ENCODE measurements at places on chromosomes 7 and 10. TPM values are rescaled to one million over a fixed set of nuclear protein-coding genes. Genes with fewer than 3 reads are reported as not detected.

The ADRB1 gene
- 0.37 TPM for total RNA-seq

The PCLO gene
- 3.8 TPM for total RNA-seq

The MRPS33 gene
- total RNA-seq: 67.7 TPM

The CCDC172 gene
- total RNA-seq: not detected

The LGI1 gene
- not detected for total RNA-seq

The VAX1 gene
- total RNA-seq: not detected

The TMEM130 gene
- not detected for total RNA-seq

The FGL2 gene
- under 0.01 TPM for total RNA-seq

The NPC1L1 gene
- not detected for total RNA-seq

- DNase-seq: peak; percentile 85
Measured at GRCh38 chr7:129845972-129846327, 106.8 kb downstream of the UBE2H start.

GRCh38 chr7:101271021-101271420, 26.1 kb upstream of the FIS1 start:
- no peak for DNase-seq

DNA sequence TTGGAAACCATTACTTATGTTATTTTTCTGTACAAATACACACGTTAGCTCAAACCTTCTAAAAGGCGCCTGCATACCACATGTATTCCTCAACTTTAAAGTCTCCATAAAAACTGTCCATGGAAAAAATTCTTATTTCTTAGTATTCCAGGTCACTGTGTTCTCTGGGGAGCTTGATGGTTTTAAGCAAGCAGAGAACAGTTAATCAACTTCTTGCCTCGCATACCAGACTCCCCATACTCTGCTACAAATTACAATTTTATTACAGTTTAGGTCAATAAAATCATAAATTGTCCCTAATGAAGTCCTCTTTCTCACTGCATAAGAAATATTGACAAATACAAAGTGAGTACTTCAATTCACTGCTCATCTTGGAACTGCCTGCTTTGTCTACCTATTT, 77.0 kb upstream of the GPR22 start:
- no peak for DNase-seq

DNA sequence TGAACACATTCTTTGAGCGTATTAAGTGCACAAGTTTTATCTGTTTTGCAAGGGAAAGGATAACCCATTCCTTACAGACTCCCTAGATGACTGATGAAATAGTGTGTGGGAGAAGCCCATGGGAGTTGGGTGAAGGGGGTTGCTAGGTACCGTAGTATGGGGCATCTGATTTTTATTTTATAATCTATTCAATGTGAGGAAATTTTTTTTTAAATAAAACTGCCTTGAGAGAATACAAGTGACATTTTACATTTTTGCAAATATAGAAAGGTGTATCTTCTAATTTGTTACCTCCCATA, 1.4 kb downstream of the BTAF1 start:
- no peak for DNase-seq

DNA sequence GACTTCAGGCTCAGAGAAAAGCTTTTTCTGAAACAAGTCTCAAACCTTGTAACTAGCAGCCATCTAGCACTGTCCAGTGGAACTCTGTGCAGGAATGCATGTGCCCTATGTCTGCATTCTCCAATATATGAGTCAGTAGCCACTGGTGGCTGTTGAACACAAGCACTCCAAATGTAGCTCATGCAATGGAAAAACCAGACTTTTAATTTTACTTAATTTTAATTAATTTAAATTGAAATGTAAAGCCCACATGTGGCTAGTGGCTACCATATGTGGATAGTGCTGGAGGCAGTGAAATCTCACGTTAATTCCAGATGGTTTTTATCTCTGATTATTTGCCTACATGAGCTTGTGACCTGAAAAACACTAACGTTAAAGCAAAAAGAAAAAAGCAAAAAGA, 225.1 kb downstream of the GATA3 start:
- DNase-seq: peak; percentile 63

DNA sequence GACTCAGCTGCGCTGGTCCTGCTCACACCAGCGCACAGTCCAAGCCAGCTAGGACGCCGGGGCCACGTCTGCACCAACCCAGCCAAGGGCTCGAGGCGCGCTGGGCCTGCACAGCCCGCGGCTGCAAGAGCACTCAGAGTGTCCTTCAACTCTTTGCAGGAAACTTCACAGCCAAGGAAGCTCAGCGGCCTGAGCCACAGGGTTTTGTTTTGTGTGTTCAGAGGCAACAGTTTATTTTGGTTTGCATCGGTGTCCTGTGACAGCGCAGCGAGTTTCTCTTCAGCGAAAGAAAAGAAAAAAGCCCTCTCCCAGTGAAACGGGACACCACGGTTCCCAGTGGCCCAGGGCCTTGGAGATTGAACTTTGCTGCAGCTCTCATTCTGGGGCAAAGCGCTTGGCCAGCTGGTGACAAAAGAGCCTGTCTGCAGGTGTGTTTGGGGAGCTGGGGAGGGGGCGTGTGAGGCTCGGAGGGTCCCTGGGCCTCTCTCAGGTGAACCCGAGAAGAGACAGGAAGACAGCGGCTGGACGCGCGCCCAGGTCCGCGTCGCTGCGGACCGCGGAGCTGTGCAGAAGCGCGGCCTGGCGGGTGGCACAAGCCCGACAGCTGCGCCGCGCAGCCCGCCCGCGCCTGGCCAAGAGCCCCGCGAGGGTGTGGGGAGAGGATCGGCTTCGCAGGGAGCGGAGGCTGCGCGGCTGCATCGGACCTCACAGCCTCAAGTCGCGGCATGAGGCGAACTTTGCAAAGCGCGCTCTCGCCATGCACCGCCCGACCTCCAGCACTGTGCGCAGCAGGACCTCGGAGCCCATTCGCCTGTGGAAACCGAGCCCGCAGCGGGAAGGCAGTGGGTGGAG, 922 bp downstream of the CXCL12 start:
- peak; percentile 21 for DNase-seq

GRCh38 chr10:2616215-2616614, 451.1 kb upstream of the PFKP start:
- DNase-seq: no peak

GRCh38 chr10:24363070-24363469, 154.1 kb downstream of the KIAA1217 start:
- DNase-seq: peak; percentile 68

DNA sequence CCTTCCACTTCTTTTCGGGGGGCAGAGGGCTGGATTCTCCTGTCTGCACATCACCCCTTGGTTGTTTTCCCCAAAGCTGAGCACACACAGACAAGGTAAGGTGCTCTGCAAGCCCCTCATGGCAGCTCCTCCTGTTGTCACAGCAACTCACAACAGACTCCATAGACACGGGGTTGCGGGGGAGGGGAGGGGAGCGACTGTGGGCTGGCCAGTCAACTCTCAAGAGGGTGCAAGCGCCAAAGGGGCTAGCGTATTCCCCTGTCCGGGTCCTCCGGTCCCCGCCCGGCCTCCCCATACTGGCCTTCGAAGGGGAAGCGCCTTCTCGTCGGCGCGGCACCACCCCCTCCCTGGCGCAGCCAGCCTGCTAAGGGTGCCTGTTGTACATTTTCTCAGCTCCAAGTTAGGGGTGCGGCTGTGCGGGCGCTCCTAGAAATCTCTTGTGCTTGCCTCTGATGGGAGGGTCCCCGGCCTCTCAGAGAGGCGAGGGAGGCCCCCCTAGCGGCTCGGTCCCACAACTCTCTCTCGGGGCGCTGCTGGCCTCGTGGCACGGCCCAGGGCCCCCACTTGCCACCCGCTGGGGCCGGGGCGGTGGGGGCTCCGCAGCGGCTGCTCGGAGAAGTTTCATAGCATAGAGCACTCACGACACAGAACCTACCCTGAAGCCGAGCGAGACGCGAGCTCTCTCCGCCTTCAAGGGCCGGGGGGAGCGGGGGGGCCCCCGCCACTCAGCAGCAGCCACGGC, 498 bp downstream of the RHOBTB1 start:
- DNase-seq: peak; percentile 35

GRCh38 chr10:111273635-111274034, 196.8 kb downstream of the ADRA2A start:
- no peak for DNase-seq

GRCh38 chr7:109844362-109844761, 1246.6 kb upstream of the LRRN3 start:
- no peak for DNase-seq

- no peak for DNase-seq
Measured at GRCh38 chr7:121459148-121459547, 63.0 kb upstream of the FAM3C start.

DNA sequence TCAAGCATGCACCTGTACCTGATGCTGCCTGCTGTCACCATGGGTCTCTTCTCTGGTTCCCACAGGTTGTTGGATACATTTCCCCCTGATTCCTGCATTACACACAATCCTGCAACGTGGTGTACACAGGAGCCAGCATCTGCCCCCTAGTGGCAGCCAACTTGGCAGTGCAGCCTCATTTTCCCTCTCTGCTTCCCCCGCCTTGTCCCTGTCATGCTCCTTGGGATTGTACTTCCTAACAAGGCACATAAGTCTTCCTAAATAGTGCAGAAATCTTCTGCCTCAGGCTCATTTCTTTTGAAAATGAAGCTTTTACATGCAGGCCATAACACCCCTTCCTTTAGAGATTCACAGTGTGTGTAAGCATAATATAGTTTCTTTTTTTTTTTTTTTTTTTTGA, 387.5 kb downstream of the CCSER2 start:
- DNase-seq: peak; percentile 26

DNA sequence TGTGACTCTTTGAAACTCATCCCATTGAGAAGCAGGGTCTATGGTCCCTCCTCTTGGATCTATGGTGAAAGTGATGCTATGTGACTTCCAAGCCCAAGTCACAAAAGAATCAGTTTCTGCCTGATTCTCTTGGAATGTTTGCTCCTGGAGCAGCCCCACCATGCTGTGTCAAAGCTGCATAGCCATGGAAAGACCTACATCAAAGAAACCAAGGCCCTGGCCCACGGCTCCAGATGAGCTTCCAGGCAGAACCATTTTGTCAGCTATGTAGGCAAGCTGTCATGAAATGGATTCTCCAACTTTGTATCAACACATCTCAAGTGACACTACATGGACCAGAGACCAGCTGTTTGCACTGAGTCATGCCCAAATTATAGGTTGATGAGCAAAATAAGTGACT, 77.0 kb downstream of the AASS start:
- DNase-seq: no peak

- peak; percentile 99 for DNase-seq
Measured at GRCh38 chr10:62384057-62384446, 9.9 kb downstream of the ZNF365 start.

GRCh38 chr7:979151-979550, 3.8 kb upstream of the COX19 start:
- no peak for DNase-seq

DNA sequence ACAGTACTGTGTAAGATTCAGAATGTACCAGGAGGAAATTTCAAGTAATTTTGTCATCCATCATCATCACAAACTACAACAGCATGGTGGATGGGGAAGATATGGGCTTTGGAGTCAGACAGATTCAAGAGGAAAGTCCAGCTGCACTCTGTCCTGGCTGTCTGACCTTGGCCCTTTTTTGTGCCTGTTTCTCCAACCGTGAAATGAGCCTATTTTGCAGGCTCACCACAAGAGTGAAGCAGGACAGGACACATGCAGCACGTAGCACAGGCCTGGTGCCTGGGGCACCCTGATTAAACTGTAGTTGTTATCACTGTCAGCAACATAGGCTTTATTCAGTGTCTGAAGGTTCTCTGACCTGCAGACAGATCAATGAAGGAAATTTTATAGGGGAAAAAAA, 37.6 kb downstream of the RHOBTB1 start:
- DNase-seq: no peak

DNA sequence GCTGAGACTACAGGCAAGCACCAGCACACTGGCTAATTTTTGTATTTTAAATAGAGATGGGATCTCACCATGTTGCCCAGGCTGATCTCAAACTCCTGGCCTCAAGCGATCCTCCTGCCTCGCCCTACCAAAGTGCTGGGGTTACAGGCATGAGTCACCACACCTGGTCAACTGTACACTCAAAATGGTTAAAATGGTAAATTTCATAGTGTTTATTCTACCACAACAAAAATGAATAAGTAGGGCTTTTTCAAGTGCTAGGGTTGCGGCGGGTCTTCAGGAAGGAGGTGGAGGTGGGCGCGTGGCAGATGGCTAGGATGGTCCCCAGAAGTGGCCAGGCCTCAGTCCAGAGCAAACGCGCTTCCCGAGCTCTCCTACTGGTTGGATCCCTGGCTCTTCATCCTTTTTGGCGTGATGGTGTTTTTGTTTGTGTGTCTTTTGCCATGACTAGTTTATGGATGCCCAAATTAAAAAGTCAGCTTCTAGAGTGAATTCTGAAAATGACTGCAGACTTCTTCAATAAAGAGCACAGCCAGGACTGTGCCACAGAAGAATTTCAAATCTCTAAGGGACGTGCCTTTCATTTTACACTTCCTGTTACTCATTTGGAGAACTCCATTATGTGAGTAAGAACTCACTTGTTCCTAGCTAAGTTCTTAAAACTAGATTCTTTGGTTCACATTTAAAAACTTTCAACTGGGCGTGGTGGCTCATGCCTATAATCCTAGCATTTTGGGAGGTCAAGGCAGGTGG, 73.9 kb downstream of the TMEM130 start:
- no peak for DNase-seq

DNA sequence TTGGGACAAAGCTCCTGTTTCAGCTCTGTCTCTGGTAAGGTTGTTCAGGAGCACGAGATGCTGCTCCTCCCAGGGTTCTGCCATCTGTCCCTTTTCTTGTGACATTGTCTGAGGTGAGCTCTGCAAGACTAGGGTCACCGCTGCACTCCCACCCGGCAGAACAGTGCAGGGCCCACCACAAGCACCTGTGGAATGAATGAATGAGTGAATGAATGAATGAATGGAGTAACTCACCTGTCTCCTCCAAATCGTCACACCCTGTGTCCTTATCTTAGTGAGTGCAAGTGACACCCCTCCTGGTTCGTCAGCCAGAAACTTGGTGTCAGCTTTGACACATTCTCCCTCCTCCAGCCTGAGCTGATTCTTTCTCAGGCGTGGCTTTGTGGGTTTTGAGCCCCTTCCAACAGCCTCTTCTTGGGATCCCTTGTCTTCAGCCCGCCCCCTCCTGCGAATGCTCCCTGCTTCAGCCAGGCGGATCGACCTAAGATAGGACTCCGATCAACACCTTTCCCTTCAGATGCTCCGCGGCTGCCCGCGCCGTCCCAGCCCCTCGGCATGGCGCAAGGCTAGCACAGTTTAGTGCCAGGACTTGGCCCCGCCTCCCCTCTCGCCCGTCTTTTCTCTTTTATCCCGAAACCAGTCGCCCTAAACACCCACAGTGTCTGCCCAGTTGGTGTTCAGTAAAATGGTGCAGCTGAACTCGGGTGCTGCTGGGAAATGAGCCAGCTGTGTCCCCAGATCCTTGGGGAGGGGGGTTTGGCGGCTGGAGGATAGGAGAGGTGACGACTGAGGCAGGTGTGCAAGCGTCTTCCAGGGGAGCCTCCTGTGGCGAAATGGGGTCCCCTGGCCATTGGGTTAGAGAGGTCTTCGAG, 89.3 kb downstream of the BEND7 start:
- DNase-seq: no peak

GRCh38 chr7:146736446-146737190, 620.0 kb downstream of the CNTNAP2 start:
- DNase-seq: no peak

Data from mammary epithelial cell (primary cell).